Stimulated activated CD8-positive, alpha-beta memory T cell treated with anti-CD3 and anti-CD28 coated beads, Interleukin-15, amount 100 ng/mL, for 1 hour (primary cell): ENCODE measurements at places on chromosomes 5 and 9.
A peak's percentile ranks its signal among the peaks of the same experiment; 100 is the strongest.

- no peak for DNase-seq
Observed at GRCh38 chr5:128083811-128084227, 253 bp downstream of the SLC12A2 start.

- no peak for DNase-seq
Observed at GRCh38 chr9:86277072-86277471, 5.3 kb downstream of the ISCA1 start.

DNA sequence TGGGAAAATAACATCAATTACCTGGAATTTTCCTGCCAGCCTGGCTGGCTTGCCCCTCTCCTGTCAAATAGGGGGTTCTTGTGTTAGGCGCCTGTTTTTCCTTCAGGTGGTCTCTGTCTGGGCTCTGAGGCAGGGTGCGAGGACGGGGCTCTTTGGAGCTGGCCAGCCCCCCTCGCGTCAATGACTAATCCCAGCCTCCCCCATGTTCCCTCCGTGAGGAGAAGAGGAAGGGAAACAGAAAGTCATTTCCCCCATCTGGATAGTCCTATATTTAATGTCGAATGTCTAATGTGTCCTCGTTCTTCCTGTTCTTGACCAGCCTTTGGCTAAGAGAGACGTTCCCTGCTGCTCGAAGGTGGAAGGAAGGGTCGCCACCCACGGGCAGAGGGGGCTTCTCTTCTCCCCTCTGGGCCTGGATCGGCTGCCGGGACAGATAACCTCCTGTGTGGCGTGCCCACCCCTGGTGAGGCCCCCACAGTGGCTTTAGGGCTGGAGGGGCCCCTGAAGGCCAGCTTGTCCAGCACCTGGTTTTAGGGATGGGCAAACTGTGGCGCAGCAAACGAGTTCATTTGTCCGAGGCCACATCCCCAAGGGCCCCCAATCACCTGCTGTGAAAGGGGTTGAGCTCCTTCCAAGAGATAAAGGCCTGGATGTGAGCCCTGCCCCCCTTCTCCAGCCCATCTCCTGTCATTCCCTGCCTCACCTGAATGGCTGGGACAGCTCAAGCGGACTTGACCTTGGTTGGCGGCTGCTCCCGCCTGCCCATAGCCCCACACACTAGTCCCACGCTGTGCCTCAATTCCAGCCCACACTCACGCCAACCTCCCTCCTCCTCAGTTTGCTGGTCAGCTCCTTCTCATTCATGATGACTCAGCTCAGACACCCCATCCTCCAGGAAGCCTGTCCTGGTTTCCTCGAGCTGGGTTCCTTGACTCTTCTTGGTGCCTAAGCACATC, 35.9 kb upstream of the UNC5A start:
- no peak for DNase-seq

GRCh38 chr9:117747386-117747970, 43.3 kb downstream of the TLR4 start:
- no peak for DNase-seq

- no peak for DNase-seq
Observed at GRCh38 chr5:166505067-166505466, 1786.4 kb upstream of the WWC1 start.

DNA sequence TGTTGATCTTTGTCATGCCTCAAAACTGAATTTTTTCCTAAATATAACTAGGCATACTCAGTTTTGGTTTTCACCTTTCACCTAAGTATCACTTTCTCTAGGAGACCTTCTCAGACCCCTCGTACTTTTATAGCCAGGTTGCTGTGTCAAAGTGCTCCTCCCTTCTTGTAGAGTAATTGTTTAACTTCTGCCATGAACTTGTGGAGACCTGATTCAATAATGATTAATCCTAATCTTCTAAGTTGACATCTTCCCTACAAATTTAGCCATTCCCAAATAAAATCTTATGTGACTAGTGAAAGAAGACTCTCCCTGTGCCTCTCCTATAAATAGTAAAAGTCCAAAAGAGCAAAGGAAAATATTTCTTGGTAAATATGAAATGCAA, 159.8 kb downstream of the SPATA31D1 start:
- DNase-seq = no peak

DNA sequence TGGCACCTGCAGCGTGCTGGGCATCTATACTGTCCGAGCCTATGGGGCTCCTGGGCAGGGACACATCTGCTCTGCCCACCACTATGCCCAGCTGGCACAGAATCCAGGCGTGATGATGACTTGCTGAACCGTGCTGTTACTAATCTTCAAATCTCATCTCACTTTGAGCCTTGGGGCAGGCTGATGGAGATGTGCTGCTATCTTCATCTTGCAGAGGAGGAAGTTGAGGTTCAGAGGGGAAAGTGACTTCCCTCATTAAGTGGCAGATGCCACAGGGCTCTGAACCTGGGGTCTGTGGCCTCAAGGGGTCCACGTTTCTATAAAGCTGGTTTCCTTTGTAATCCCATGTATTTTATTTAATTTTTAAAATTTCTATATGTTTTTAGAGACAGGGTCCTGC, 4.7 kb downstream of the SLC2A6 start:
- no peak for DNase-seq

- no peak for DNase-seq
Observed at GRCh38 chr5:134236318-134236717, 10.4 kb upstream of the PPP2CA start.

- DNase-seq = no peak
Observed at GRCh38 chr5:6979061-6979460, 265.8 kb downstream of the TENT4A start.

DNA sequence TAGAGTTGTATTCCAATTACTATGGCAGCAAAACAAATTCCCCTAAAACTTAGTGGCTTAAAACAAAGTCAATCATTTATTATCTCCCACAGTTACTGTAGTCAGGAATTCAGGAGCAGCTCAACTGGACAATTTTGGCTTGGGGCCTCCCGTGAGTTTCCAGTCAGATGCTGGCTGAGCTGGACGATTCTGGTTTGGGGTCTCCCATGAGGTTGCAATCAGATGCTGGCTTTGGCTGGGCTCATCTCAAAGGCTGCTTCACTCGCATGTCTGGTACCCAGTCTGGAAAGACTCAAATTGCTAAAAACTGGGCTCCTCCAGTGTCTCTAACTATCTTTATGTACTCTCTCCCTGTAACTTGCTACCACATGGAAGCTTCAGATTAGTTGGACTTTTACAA, 130.1 kb downstream of the C5orf15 start:
- no peak for DNase-seq

DNA sequence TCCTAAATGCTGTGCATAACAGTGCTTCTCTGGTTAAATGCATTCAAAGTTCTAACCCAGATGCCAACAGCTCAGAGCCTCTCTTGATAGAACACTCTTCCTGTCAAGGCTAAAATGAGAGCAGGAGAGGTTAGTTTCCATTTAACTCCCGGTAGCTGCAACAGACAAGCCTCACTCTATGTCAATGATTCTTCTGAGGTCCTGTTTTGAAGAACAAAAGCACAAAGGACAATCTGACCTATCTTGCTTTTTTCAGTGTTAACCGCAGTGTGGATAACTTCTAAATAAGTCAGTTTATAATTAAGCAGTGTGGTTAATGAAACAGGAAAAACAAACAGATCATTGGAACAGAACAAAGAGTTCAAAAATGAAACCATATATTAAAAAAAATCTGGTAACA, 80.7 kb downstream of the ANKRD55 start:
- DNase-seq = no peak

DNA sequence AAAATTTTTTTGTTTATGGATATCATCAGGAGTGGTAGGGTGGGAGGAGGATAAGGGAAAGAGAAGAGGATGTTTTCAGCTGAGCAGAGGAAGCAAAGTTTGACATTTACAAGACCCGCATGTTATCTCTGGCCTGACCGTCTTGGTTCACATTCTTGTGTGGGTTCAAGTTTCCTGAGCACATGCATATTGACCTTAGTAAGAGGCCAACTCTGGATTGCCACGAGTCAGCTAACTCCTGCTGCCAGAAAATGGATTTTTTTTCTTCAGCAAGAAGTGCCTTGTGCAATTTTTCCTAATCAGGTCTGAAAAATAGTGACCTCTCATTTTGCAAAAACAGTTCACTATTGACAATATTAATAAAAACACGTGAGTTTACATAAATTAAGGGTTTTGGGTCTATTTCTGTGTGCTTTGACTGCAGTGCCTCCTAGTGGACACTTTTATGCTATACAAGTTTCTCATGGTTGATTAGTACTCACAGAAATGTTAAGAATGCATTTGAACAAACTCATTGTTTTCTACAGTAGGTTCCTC, 27.1 kb upstream of the BASP1 start:
- no peak for DNase-seq

DNA sequence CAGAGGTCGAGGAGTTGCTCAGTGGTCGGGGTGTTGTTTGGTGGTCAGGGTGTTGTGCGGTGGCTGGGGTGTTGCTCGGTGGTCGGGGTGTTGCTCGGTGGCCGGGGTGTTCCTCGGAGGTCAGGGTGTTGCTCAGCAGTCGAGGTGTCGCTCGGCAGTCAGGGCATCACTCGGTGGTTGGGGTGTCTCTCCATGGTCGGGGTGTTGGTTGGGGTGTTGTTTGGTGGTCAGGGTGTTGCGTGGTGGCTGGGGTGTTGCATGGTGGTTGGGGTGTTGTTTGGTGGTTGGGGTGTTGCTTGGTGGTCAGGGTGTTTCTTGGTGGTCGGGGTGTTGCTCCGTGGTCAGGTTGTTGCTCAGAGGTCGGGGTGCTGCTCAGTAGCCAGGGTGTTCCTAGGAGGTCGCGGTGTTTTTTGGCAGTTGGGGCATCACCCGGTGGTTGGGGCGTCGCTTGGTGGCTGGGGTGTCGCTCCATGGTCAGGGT, 11.0 kb upstream of the GPSM1 start:
- DNase-seq = no peak

DNA sequence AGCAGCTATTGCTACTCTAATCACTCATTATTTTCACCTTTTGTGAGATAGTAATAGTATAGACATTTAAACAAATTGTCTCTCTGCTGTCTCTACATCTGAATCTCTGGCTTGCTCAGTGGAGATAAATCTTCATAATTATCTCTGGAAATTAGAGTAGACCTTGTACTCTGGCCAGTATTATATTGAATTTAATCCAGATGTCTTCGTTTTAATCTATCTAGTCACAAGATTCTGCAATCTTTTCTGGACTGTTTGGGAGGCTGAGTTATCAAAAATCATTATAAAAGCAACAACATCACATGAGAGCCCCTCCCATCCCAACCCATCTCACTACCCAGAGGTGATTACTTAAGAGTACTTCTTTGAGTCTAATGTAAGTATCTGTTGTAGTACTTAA, 19.0 kb downstream of the ARHGAP26 start:
- no peak for DNase-seq

DNA sequence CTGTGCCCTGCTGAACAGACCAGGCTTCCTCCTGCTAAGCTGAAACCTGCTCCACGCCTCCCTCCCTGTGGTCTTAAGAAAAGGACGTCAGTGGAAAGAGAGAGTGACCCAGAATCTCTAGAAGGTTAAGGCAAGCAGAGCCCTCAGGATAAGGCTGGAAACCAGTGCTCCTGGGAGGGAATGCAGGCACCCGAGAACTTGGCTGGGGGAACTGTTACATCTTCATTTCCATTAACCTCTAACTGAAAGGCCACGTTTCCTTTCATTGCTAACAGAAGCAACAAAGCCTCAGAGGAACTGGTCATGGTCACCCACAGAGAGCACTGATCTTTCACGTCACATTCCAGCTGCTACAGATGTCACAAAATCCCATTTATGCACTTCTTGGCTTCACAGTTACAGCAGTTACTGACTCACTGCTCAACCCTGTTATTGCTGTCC, 26.1 kb upstream of the AKNA start:
- no peak for DNase-seq

DNA sequence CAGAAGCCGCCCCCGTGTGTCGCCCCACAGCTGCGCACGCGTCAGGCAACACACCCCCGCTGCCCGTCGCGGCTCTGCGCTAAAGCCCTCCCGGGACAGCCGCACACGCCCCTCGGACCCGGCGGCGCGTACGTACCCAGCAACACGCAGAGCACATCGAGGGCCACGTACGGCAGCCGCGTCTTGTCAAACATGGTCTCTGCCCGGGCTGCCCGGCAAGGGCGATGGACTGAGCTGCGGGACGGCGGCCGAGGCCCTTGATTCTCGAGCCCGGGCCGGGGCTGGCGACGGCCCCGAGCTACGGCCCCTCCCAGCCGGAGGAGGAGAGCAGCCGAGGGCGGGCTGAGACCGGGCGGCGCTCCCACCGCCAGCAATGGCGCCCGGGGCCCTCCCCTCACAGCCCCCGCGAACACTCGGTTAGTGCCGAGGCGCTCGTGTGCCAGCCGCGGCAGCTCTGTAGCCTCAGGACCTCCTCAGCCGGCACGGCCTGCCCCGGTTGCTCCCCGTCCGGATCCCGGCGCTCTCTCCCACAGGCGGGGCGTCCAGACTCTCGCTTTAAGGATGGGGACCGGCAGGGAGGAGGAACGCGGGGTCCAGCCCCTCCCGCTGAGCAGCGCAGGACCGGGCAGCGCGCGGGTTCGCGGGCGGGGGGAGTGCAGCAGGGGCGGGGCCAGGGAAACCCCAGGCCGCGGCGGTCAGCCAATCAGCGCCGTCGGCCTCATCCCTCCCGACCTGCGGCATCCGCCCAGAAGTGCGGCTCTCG, at the start of gene PLPP1:
PLPP1 (minus strand) TSS at position 529 of the 763 bp plus-strand sequence; CDS start at position 194, 335 bp downstream.
- DNase-seq = peak; percentile 53

DNA sequence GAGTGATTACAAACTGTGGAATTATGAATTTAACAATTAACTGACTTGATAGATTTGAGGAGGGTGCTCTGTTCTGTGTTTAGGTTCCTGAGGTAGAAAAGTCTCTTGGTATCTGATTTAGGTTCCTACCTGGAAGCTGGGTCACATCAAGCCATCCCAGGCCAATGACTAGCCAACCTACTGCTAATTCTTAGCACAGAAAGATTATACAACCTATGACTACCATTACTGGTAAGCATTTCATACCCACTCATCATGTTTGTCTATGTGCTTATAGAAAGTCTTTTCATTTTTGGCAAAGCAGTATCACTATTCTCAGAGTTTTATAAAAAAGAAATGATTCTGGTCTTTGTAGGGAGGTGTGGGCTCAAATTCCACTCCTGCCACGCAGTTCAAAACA, 49.7 kb downstream of the GNAQ start:
- no peak for DNase-seq

DNA sequence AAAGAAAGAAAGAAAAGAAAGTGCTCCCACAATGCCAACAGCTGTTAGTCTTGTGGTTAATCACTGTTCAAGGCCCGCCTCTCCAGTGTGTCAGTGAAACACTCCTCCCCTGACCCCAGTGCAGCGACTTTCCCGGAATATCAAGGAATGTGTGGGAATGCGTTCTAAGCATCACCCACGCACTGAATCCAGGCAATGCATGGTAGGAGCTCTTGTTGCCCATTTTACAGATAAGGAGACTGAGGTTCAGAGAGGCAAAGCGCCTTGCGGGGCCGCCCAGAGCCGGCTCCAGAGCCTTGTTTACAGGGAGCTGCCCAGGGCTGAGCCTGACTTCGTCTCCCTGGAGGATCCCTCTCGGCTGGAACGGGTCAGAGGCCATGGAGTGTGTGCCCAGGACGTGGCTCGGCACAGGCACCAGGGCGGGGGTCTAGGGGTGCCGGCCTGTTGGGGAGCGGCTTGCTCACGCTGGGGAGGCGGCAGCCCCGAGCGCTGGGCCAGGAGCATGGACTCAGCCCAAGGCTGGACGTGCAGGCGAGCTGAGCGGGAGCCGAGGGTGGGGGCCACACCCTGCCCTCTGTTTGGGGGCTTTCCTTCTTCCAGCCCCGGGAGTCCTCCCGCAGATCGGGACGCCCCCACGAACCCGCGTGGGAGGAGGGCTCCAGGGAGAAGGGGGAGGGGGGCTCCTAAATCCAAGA, 823 bp downstream of the ST6GALNAC6 start:
- no peak for DNase-seq
